NCI-H2029 treated with DMSO at 0.1 percent for 48 hours (cell line): ENCODE measurements at places on chromosomes 16 and 17.
A peak's percentile ranks its signal among the peaks of the same experiment; 100 is the strongest.

DNA sequence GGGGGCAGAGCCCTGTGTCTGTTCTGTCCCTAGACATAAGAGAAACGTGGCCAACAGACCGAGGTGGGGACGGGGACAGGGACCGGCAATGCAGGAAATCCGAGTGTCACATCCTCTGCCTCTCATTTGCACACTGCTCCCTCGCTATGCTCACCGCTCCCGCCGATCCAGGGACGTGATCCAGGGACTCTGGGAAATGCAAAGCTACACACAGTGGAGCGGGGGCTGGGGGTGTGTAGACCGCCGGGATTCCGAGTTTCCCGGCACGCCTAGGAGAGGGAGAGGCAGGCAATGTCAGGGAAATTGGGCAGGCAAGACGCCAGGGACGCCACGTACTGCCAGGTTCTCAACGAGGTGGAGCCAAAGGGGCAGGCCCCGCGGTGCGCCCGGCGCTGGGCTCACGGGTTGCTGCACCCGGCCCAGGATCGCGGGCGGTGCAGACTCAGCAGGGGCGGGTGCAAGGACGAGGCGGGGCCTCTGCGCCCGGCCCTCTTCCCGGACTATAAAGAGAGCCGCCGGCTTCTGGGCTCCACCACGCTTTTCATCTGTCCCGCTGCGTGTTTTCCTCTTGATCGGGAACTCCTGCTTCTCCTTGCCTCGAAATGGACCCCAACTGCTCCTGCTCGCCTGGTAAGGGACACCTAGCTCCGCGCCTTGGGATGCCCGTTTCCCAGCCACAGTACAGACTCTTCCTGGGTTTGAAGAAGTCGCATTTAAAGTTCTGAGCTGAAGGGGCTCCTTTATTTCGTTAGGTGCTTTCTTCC lies at the start of gene MT1X:
Gene MT1X (plus strand): TSS at position 532 of the 764 bp plus-strand sequence. CDS start 71 bp downstream, at position 603.
- peak; percentile 55 for DNase-seq

DNA sequence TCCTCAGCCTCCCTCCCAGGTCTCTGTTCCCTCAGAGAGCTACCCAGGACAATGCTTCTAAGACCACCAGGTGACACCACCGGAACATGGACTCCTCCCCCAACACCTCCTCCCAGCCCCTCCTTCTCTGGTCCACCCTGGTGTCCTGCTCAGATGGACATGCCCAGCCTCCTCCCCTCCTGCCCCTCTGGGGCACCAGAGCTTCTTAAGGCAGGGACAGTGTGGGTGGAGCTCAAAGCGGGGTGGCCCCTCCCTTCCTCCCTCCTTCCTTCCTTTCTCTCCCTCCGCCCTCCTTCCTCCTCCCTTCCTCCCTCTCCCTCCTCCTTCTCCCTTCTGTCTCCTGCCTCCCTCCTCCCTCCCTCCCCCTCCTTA lies 22.7 kb downstream of the TRPV3 start:
- DNase-seq, result no peak

GRCh38 chr17:45270828-45271418 lies 9.0 kb upstream of the SPATA32 start:
- no peak for DNase-seq

- DNase-seq, result no peak
Observed at GRCh38 chr17:47864791-47865216, 13.8 kb upstream of the SP6 start.

DNA sequence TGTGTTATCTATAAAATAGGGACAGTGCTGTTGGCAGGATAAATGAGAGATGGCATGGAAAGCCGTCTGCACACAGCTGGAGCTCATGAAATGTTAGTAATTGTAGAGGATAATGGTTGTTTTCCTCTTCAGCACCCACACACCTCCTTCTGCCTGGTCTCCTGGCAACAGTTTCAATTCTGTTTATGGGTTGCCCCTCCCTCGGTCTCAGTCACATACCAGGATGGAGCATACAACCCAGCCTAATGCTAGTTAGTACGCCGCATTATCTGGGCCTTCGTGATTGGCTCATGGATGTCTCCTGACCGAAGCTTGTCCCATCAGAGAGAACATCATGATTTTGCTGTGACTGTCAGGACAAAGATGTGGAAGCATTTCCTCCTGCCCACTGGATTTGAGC lies 126.2 kb upstream of the WSCD1 start:
- DNase-seq, result no peak

GRCh38 chr16:28161626-28162025 lies 50.1 kb downstream of the XPO6 start:
- DNase-seq, result no peak

DNA sequence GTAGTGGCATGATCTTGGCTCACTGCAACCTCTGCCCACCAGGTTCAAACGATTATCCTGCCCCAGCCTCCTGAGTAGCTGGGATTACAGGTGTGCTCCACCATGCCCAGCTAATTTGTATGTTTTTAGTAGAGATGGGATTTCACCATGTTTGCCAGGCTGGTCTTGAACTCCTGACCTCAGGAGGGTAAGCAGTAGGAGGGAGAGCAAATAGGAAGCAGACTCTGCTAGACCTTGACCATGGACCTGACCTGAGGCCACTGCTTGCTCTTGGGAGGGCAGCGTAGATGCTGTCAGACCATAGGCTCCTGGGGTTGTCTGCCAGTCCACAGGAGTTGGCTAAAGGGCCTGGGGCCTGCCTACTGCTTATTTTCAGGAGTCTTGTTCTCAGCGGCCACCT lies 28.6 kb downstream of the AKAP1 start:
- DNase-seq, result no peak

GRCh38 chr17:79940459-79941087 lies 95.1 kb downstream of the TBC1D16 start:
- DNase-seq, result no peak

- no peak for DNase-seq
Observed at GRCh38 chr17:41518031-41518430, 659 bp downstream of the KRT15 start.

GRCh38 chr16:49342336-49343265 lies 31.0 kb upstream of the C16orf78 start:
- no peak for DNase-seq

DNA sequence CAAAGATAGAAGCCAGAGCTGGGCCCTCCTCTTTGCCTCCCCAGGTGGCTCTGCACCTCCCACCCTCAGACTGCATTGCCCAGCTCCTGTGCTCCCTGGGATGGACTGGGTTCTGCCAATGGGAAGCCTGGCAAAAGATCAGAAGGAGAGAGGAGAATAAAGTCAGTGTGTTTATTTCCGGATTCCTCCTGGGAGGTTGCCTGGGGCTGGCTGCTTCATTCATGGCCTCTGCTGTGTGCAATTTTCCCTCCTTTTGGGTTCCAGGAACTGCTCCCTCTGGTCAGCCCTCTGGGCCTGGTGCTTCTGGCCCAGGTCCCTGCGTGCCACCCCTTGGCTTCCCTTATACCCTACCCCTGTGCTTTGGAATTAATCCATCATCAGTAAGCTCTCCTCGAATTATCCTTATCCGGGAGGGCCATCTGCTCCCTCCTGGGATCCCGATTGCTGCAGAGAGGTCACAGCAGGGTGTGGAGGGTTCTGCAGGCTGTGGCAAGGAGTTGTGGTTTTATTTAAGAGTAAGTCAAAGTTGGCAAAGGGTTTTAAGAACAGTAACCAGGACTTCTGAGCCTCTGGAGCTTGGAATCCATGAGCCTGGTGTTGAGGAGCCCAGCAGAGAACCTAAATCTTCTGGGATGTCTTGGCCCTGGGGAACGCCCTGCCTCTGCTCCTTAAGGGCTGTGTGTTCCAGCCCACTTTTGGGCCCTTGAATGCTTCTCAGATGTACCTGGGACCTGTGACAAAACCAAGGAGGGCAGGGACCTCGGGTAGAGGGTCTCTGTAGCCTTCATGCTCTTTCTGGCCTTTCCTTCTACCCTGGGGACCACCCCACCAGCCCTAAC lies 8.2 kb upstream of the MMP2 start:
- DNase-seq, result no peak

- DNase-seq, result no peak
Observed at GRCh38 chr17:27651411-27652345, 20.7 kb downstream of the LGALS9 start.

- no peak for DNase-seq
Observed at GRCh38 chr17:21275579-21276263, 8.8 kb upstream of the MAP2K3 start.

DNA sequence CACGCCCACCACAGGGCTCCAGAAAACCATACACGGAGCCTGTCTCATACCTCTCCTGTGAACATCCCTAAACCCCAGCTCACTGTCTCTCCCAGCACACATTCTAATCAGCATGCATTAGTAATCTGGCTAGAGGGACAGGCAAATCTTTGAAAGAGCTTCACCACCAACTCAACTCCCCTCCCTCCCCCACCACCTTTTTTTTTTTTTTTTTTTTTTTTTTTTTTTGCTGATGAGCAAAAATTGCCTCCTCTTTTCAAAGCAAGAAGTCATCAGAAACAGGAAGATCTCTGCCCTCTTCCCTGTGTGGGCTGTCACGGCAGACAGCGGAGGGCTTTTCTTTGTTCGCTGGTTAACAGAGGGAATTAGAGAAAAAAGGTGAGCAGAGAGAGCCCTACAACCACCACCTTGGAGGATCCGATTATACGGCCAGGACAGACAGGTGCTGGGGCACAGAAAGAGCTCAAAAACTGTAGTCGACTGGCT lies 19.9 kb downstream of the GAS7 start:
- DNase-seq, result no peak

GRCh38 chr17:61335845-61336655 lies 63.6 kb upstream of the TBX2 start:
- DNase-seq, result peak; percentile 84

DNA sequence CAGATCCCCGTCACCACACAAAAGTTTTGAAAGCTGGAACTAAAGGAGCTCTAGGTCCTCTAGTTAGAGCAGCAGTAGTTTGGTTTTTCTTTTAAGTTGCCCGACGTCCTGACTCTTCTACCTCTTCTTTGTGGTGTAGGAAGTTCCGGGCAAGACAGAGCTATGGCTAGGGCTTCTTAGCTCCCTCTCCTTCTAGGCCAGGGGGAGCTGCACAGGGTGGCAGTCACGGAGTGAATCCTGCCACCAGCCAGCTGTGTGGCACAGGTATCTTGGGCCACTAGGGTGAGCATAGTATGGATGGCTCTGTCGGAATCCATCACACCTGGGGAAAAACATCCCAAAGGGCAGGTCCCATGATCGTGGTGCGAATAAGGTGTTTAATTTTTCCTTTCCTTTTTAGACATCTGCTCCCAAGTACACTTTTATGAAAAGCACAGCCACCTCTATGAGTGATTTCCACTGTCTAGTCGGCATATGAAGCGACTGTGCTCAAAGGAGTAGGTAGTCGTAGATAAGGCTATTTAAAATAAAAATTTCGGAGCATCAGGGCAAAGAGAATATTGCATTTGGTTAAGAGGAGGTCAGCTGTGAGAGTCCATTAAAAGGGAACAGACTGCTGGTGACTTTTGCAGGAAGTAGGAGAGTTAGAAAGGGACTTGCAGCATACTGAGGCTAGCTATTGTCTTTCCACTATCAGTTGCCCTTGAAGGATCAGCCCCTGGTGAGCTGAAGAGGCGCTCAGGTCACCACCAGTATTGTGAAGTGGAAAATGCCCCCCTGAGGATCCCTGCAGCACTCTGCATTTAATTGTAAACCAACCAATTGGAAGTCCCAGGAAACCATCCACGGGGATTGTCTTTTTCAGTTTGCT lies 2.1 kb downstream of the PRKCA start:
- no peak for DNase-seq

DNA sequence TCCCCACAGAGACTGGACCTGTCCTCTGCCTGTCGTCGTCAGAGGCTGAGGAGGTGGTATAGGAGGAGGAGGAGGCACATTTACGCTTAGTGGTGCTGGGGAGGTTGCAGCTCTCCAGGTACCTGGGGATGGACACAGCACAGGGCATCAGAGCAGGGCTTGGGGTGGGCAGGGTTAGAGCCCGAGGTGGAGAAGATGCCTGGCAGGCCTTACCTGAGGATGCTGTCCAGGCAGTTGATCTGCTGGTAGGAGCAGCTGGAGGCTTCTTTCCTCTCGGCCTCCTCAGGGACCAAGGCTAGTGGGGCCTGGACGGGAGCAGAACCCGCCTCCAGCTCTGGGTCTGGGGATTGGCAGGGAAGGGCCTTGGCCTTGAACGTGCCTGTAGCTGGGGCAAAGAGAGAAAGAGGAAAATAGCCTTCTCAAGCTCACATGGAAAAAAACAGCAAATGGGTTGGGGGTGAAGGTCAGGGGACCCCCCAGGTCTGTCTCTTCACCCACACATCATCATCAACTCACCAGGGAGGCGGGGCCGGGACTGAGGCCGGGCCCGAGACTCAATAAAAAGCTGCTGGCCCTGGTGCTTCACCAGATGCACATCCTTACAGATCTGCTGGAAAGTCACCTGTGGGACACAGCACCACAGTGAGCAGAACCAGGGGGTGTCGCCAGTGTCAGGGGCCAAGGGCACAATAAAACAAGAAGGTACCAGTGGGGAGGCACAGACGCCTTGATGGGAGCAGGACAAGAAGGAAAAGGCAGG lies 5.6 kb downstream of the PER1 start:
- DNase-seq, result no peak

DNA sequence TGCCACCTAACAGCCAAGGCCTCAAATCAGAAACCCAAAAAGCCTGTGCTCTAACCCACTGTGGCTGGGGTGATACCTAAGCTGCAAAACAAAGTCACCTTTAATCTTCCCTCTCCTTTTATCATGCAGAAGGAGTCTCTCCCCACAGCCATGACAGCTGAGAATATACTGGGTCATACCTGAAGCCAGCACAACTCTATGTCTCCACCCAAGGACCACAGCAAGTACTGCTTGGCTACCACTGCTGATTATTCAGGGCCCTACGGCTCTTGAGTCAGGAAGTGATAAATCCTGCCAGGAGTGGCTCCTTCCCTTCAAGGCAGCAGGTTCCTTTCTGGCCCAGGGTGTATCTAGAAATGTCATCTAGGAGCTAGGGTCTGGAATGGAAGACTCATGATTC lies 151.5 kb upstream of the TOM1L1 start:
- no peak for DNase-seq

DNA sequence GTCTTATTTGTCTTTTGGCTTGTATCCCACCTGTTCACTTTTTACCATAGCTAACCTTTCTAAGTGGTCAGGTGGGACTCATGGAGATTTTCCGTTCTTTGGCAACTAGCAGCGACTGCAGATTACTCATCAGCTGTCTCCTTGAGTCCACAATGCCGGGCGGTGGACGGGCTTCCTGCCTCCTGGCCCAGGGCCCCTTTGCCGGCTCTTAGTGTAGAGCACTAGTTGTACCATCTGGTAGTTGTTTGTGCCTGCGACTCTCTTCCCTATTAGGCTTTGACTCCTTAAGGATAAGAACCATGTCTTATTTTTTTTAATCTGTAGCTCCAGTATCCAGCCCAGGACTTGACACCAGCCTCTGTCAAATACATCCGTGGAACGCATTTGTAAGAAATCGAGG lies 399.9 kb downstream of the WWOX start:
- DNase-seq, result no peak

GRCh38 chr17:77755410-77755963 lies 203.0 kb upstream of the TNRC6C start:
- no peak for DNase-seq

- DNase-seq, result no peak
Observed at GRCh38 chr17:34909040-34909439, 52.2 kb downstream of the CCT6B start.
